Osteoblast (primary cell): ENCODE measurements at places on chromosomes 4 and X. TPM values are rescaled to one million over a fixed set of nuclear protein-coding genes. Genes with fewer than 3 reads are reported as not detected.

Gene SERTM2
- total RNA-seq = under 0.01 TPM in 1 of 2 replicates, not detected in the other

Gene FAM13A
- 18.6 and 18.8 TPM in 2 replicates for total RNA-seq

Gene SLC7A11
- total RNA-seq = 46.3 and 55.7 TPM in 2 replicates

Gene CXCL3
- total RNA-seq = 0.36 TPM in 1 of 2 replicates, not detected in the other

Gene SMPX
- total RNA-seq = not detected in 2 replicates

Gene XAGE1A
- total RNA-seq = not detected in 2 replicates

Gene FGA
- not detected in 2 replicates for total RNA-seq

Gene ASB5
- 0.29 and 1.1 TPM in 2 replicates for total RNA-seq

Gene LONRF3
- 0.36 and 0.59 TPM in 2 replicates for total RNA-seq

Gene FAM184B
- total RNA-seq = under 0.01 TPM in 1 of 2 replicates, not detected in the other

Gene SPATA4
- total RNA-seq = 0.59 and 0.72 TPM in 2 replicates
